ENCODE measurements at places on chromosomes 1 and 21.

DNA sequence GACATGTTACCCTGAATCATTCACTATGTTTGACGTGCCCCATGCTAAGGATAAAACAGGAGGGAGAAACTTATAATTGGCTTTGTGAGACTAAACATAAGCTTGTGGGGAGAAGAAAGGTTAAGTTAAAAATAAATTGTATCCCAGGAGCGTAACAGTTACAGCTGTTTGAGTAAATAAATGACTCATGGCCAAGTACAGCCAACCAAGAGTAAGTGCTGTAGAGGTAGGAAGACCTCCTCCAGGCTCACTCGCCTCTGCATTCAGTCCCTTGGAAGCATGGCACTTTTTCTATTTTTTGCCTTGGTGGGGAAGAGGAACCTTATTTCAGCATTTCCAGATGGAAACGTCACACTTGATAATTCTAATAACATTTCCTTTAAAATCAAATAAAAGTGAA is 116.5 kb downstream of the ZP4 start:
- no peak for DNase-seq

DNA sequence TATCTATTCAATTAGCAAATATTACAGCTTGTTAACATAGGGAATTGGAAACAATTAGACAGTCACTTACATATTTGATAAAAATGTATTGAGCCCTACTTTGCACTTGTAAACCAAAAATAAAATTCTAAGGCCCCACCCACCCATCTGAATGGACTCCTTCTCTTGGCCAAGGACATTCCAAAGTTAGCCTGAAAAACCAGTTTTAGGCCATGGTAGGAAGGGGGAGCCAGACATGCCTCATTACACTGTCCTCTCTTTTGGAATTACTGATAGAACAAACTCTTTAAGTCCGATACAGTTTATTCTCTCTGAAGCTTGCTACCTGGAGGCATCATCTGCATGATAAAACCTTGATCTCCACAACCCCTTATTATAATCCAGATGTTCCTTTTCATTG is 28.0 kb upstream of the TSPAN2 start:
- no peak for DNase-seq

GRCh38 chr1:67726224-67726623 is 41.2 kb downstream of the GADD45A start:
- no peak for DNase-seq

GRCh38 chr1:214310010-214310409 is 29.1 kb downstream of the SMYD2 start:
- DNase-seq, result no peak

DNA sequence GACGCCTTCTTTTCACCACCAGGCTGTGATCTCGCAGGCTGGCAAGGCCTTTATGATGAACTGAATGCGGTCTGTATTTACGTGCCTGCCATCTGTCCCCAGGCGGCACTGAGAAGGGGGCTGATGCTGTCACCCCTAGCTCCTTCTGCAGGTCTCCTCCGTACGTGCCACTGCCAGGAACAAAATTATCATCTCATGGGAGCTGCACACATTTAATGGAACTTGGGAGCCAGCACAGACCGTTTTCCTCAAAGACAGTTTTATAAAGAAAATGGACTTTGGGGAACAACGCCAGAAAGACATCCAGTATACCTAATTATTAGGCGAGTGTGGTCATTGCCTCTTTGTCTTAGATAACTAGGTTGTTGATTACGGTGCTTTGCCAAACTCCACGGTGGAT is 434.5 kb downstream of the KIF26B start:
- DNase-seq, result no peak

DNA sequence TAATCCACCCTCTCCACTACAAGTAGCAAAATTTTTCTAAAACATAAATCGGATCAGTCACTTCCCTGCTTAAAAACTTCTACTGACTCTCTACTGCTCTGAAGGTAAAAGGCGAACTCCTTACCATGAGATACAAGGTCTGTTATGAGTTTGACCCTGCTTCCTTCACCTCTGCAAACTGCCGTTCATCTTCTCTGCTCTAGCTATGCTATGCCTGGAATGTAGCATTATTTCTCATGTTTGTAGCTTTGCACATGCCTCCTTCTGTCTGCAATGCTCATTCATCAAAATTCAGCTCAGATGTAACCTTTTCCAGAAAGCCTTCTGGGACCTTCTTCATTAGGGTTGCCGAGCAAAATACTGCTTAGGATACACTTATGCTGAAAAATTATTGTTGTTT is 30.8 kb downstream of the RPL5 start:
- no peak for DNase-seq

GRCh38 chr1:199272139-199272544 is 633.3 kb downstream of the PTPRC start:
- DNase-seq, result no peak

DNA sequence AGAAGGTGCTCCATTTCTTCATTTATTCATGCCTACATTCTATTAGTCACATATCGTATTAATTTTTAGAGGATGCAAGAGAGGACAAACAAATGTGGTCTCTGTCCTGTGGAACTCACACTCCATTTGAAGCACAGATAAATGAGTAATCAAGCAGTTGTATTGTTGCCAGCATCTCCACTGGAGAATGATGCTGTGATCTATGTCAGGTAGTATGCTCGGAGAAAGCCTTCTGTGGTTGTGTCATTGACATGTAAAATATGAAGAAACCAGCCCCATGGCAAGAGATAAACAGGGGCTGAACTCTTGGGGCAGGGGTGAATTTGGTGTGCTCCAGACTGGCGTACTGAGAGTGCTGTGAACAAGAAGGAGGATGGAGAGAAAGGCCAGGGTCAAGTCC is 101.2 kb downstream of the FASLG start:
- no peak for DNase-seq

GRCh38 chr21:45443595-45444181 is 38.7 kb downstream of the COL18A1 start:
- DNase-seq, result no peak

- no peak for DNase-seq
These were observed 860.4 kb downstream of the PLA2G4A start for GRCh38 chr1:187689129-187689528.

DNA sequence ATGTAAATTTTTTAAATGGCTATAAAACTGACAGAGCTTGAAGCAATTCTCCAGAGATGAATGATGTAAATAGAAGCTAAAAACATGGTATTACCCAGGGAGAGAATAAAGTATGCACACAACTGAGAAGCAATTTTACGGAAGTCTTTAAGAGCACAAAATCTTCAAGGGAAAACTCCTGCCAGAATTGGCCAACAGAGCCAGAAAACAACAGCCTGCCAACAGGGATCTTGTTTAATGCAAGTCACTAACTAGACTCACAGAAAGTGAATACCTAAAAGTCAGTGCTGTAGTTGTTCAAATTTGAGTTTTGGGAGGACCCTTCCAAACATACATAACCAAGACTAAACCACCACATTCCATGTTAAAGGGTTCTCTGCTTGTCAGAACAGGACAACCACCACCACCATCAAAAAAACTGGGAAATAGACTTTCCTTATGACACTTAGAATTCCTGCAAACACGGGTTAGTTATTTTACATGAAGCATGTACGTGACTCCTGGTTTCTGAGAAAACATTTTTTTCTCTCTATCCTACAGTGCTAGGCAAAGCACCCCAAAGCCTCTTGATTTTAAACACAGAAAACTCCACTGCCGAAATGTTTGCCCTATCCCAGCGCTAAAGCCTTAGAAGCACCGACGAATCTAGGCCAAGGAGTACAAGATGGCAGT is 1.6 kb downstream of the EPS15 start:
- DNase-seq, result peak; percentile 11

- no peak for DNase-seq
These were observed 5.0 kb upstream of the RNF2 start for GRCh38 chr1:185040408-185040735.

- no peak for DNase-seq
These were observed 51.2 kb downstream of the KCNJ15 start for GRCh38 chr21:38307771-38308531.

DNA sequence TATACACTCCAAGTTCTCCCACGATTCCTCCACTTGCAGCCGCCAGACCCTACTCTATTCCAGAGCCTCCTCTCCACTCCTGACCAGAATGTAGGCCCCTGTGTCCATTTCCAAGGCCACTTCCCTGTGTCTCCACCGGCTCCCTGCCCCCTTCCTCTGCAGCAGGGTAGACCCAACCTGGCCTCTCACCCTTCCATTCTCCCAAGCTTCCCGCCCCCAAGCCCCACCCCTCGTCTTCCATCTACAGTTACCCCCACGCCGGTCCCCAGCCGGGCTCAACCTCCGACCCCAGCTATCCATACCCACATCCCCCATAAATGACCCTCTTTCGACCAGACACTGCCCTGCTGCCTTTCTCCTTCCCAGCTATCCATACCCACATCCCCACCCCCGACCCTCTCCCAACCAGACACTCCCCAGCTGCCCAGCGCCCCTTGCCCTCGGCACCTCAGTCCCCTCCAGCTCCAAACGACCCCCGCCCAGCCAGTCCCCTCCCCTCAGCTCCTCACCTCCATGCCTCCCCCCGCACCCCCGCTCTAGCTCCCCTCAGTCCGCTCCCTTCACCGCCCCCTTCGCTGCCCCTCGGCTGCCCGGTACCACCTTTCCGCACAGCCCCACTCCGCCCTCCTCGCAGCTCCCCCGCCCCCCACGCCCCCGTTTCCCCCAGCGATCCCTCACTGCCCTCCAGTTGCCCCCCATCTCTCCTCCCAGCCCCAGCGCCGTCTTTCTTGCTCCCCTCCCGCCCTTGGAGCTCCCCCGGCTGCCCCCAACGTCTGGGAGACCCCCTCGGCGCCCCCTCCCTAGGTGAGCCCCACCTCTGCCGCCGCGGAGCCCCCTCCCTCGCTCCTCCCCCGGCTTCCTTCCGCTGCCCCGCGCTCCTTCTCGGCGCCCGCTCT is 670 bp downstream of the RAB3B start:
- no peak for DNase-seq

GRCh38 chr1:8945568-8945967 is at the start of gene CA6:
CA6 (plus strand) TSS chr1:8945868; CDS start chr1:8945887, 19 bp downstream.
- DNase-seq, result peak; percentile 22

DNA sequence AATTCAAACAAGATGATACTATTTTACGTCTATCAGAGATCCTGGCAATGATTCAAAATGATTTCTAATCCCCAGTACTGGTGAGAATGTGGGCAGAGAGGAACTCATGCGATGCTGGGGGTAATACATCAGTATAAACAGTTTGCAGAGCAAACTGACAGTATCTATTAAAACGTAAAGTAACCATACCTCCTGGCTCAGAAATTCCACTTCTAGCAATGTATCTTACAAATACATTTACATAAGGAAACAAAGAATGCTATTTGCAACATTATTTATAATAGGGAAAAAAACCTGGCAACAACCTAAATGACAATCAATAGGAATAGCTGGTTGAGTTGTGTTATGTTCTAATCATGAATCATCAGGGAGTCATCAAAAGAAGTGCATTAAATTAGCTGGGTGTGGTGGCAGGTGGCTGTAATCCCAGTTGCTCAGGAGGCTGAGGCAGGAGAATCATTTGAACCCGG is 15.9 kb downstream of the RCAN1 start:
- DNase-seq, result peak; percentile 66

GRCh38 chr1:28172713-28173150 is 3.8 kb downstream of the PTAFR start:
- no peak for DNase-seq

DNA sequence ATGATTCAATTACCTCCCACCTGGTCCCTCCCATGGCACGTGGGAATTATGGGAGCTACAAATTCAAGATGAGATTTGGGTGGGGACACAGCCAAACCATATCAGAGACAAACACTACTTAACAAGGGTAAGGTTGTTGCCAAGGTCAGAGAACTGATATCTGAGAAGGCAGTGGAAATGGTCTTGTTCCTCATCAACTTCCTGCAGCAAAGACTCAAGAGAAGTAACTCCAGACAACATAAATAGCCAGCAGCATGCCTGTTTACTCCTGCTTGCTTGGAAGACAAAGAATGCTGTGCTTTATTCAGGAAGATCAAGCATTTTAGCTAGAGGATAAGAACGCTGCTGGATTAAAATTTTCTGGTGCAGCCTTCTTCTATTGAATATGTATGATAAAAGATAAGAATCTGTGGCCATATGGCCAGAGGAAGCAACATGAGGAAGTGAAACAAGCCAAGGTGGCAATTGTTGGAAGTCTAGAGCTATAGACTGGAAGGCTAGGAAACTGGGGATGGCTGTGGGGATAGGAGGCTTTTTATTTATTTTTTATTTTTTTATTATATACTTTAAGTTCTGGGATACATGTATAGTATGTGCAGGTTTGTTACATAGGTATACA is 36.4 kb downstream of the DDAH1 start:
- DNase-seq, result no peak

DNA sequence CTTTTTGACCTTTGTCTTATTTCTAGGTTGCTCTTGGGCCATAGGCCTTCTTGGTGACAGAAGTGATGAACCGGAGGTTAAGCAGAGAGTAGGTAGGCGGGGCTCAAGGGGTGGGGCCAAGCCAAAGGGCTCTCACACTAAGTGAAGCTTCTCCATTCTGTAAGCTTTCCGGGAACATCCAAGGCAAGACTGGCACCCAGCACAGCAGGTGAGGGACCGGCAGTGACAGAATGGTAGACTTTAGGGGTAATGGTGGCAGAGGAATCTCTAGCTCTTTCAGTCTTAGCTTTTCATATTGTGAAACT is at the start of gene TNFAIP8L2:
TNFAIP8L2 (plus strand) TSS at position 135 of the 305 bp plus-strand sequence. CDS start 2,049 bp downstream, outside the sequence.
- no peak for DNase-seq

GRCh38 chr1:226875641-226876295 is 5.4 kb downstream of the PSEN2 start:
- peak; percentile 69 for DNase-seq

DNA sequence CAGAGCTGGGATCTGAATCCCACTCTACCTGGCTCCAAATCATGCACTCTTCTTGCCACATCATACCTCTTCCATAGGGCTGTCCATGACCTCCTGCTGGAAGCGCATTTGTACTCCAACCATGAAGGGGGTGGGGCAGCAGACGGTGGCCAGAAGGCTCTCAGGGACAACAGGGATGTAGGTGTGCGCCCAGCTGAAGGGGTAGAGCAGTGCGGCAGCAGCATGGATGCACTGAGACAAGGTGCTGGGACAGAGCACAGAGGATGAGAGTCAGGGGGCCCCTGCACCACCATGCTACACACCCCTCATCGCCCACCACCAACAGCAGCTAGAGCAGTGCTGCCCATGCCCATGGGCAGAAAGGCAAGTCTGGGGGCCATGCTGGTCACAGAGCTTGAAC is 8.4 kb downstream of the DENND2D start:
- no peak for DNase-seq

DNA sequence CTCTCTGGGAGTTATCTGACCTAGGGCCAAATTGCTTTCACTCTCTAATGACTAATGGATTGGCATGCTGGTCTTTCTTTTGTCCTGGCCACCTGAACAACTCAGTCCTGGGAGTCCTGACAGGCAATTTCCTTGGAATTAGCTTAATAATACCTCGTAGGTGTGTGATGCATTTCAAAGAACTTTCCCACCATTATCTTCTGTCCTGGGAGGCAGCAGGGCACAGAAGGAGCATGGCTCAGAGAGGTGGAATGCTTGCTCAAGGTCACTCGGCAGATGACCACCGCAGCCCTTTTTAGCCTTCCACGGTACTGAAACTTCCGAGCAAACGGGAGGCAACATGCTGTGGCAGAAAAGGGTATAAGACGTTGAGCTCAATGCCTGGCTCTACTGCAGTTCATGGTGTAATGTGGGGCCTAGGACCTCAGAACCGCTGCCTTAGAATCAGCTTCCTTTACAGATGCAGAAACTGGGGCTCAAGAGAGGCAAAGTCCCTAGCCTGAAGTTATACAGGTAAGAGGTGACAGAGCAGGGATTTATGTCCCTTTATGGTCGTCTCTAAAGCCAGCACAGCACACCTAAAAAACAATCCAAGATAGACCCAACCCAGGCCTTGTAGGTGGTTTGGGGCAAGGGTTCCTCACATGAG is 3.2 kb downstream of the ID3 start:
- DNase-seq, result no peak

All from SW480 (cell line).